ENCODE measurements at places on chromosomes 7 and 10. TPM values are rescaled to one million over a fixed set of nuclear protein-coding genes. Genes with fewer than 3 reads are reported as not detected.

GRCh38 chr7:92837000-92837749, 802 bp upstream of the CDK6 start:
- DNase-seq = no peak

FKBP6 gene
- 0.22 TPM for polyA plus RNA-seq

HOXA13 gene
- polyA plus RNA-seq = 0.06 TPM

FANK1 gene
- polyA plus RNA-seq = 7.8 TPM

GRCh38 chr7:74228951-74229900, 19.4 kb downstream of the LAT2 start:
- no peak for DNase-seq

- no peak for DNase-seq
Measured at GRCh38 chr7:34333925-34334324, 324.1 kb upstream of the NPSR1 start.

GRCh38 chr10:77147871-77148270, 489.7 kb downstream of the KCNMA1 start:
- DNase-seq = no peak

DNA sequence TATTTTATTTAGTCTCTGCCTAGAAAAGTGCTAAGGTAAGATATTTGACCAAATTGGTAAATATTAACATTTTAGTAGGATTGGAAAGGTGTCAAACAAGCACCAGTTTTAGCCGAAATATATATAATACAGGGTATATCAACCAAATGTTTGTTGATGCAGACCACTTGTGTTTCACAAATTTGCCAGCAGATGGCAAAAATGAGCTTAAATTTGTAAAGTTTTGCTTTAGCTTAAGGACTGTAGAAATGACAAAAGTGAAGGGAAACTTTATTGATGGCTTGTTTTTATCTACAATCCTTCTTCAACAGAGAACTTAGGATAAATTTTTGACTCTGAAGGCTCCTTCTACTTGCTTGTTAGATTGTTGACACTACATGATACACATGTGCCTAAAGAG, 4.8 kb upstream of the POLR1F start:
- DNase-seq = no peak

BTBD16 gene
- polyA plus RNA-seq = 0.60 TPM

DNA sequence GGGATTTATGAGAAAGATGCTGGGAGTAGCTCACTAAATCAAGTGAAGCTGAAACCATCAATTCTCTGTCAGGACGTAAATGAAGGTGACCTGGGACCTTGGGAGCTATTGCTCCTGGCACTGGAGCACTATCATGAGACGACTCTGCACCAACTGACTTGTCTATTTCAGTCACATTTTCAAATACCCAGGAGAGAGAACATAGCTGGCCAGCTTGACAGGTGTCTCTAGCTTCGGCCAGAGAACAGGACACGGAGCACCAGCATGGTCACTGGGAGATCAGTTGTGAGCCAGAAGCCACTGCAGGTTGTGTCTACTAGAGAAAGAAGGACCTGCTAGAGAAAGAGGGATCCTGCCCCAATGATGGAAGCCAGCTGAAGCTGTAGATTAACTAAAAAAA, 17.4 kb upstream of the ATOH7 start:
- no peak for DNase-seq

DNA sequence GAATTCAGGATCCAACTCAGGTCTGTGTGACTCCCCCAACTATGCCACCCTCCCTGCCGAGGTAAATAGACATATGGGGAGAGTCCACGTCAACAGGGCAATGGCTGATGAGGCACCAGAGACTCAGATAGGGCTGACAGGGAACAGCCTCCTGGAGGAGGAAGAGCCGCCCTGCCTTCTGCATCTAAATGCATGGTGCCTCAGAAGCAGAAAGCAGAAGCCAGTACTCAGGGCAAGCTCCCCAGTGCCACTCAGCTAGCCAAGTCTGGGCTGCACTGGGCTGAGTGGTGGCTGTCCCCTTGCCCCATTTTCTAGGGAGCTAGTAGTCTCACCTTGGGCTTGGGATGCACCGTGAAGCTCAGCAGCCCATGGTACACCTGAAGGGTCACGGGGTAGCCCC, 11.0 kb downstream of the RRP12 start:
- no peak for DNase-seq

FKBP9 gene
- 189 TPM for polyA plus RNA-seq

DNA sequence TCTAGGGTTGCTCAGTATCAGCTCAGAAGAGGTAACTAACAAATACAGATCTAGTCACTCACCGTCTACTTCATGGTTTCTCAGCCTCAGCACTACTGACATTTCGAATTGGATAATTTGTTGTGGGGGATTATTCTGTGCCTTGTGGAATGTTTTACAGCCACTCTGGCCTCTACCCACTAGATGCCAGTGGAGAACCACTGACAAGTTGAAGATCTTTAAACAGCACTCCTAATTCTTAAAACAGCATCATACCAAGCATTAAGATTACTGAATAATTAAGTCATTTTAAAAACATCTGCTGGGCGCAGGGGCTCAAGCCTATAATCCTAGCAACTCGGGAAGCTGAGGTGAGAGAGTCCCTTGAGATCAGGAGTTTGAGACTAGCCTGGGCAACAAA, 82.6 kb downstream of the UPF2 start:
- DNase-seq = no peak

DNA sequence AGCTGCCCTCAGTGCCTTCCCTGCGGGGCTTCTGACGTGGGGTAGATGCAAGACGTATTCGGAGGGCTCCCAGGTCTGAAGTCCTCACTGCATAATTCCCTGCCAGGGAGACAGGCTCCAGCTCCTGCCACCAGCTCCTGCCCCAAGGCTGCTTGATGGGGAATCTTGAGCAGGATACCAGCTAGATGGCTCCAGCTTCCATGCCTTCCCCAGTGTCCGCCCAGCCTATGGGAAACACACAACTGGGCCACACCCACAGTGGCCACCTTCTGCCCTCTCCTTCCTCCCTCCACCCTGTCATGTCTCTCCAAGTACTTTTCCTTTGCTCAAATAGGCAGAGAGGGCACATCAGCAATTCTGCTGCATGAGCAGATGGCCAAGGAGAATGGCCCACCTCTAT, 95.8 kb downstream of the PARP12 start:
- no peak for DNase-seq

TMEM176A gene
- polyA plus RNA-seq = 89.0 TPM

DNA sequence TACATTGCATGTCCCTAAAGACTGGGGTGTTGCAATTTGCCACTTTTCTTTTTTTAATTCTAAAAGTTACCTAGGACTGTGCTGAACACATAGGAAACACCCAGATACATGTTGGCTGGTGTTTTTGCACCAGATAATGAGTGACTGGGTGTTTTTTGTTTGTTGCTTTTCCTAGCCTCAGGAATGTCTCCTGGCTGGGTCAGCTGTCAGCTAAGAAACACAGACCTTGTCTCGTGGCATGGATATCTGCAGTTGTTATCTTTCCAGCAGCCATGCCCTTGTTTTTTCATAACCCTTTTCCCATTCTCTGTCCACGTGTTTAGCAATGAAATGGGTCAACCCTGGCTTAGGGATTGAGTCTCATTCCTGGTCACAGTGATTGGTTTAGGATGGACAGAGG, 433.9 kb upstream of the ZMIZ1 start:
- DNase-seq = no peak

DNA sequence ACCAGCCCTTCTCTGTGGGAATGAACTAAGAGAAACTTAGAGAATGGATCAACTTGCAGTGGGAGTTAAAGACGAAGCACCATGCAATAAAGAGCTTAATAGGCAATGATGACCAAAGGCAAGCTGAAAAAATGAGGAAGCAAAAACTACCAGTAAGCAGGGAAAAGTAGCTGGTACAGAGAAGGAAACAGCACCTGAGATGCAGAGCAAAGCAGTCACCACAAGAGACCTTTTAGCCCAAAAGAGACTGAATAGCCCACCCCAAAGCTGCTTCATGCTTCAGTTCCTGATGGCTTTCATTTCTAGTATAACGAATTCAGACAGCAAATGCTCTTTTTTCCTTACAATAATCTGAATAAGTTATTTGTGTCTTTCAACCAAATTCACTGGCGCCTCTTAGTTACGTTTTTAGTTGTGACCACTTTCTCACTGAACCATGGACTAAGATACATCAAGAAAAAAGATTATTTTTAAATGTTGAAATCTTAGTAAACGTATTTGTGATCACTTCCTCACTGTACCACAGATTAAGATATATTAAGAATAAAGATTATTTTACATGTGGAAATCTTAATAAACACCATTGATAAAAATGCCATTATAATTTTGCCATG, 76.0 kb downstream of the USP6NL start:
- DNase-seq = no peak

- DNase-seq = no peak
Measured at GRCh38 chr7:103447073-103447960, 1.3 kb upstream of the SLC26A5 start.

GRCh38 chr7:82578430-82578829, 134.9 kb upstream of the CACNA2D1 start:
- DNase-seq = no peak
